ENCODE measurements at places on chromosomes 6 and 20.

DNA sequence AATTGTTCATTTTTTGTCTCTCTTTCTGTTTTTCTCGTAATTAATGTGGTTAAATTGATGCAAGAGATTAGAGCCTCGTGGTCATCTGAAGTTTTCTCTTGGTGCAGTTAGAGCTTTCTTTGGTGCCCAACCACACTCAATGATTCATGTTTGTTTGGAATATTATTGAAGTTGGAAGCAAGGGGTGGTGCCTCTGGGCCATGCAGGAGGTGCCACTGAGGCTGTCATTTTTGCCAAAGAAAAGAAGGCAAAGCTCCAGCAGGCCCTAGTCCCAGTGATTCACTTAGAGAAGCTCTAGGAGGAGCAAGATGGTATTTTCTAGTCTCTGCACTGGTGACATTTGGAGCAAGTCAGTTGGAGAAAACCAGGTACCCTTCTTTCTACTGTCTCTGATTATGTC lies 144.5 kb upstream of the RALGAPA2 start:
- no peak for DNase-seq

GRCh38 chr6:161303628-161304340 lies 29.9 kb upstream of the AGPAT4 start:
- DNase-seq, result no peak

DNA sequence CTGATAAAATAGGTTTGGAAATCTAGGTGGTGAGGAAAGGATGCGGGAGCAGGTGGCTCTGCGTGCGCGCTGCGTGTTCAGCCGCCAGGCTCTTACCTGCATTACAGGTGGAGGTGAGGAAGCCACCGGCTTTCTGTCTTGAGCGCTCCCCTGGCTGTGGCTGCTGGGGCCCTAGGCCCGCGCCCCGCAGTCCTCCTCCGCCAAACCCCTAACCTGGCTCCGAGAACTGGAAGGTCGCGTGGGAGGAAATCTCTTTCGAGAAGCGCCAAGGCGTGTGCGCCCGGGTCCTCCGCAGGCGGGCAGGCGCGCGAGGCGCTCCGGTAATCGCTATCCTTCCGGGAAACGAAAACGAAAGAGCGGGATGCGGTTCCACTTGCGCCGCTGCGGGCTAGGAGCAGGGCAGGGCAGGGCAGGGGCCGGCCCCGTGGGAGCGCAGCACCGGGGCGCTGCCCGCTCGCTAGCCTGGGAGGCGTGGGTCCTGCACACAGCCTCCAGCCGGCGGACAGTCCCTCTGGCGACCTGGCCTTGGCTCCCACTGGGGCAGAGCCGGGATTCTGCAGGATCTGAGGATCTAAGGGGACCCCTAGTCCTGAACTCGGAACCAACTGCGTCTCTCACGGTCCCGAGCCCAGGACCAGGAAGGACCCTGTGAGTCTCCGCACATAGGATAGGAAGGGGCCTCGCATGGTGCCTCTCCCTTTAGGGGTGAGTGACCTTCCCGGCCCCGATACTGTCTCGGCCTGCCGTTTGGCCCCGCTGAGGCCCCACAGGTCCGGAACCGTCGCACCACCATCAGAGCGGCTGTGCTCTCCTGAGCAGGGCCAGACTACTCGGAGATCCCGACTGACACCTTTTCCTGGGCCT lies at the start of gene ETV7:
TSS of gene ETV7 (minus strand) at position 230 of the 864 bp plus-strand sequence. CDS start at position 102, 128 bp downstream.
- no peak for DNase-seq

- no peak for DNase-seq
Observed at GRCh38 chr6:159463119-159463829, 229.8 kb downstream of the SOD2 start.

GRCh38 chr20:414161-414560 lies 6.1 kb downstream of the RBCK1 start:
- DNase-seq, result no peak

DNA sequence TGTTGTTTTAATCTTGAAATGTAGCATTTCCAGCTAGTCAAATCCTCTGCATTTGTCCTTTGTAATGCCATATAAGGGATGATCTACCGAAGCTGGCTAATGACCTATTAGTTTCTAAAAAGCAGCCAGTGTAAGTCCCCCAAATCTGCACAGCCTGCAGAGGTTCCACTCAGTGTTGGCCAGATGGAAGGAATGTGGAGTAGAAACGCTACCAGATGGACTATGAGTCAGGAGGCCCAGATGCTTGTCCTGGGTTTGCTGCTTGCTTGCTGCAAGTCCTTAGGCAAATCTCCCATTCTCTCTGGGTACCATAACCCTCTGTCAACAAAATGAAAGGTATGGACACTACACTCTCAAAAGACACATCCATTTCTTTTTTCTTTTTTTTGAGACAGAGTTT lies 149.8 kb downstream of the BTBD9 start:
- DNase-seq, result no peak

- no peak for DNase-seq
Observed at GRCh38 chr20:12821249-12821648, 187.5 kb upstream of the SPTLC3 start.

DNA sequence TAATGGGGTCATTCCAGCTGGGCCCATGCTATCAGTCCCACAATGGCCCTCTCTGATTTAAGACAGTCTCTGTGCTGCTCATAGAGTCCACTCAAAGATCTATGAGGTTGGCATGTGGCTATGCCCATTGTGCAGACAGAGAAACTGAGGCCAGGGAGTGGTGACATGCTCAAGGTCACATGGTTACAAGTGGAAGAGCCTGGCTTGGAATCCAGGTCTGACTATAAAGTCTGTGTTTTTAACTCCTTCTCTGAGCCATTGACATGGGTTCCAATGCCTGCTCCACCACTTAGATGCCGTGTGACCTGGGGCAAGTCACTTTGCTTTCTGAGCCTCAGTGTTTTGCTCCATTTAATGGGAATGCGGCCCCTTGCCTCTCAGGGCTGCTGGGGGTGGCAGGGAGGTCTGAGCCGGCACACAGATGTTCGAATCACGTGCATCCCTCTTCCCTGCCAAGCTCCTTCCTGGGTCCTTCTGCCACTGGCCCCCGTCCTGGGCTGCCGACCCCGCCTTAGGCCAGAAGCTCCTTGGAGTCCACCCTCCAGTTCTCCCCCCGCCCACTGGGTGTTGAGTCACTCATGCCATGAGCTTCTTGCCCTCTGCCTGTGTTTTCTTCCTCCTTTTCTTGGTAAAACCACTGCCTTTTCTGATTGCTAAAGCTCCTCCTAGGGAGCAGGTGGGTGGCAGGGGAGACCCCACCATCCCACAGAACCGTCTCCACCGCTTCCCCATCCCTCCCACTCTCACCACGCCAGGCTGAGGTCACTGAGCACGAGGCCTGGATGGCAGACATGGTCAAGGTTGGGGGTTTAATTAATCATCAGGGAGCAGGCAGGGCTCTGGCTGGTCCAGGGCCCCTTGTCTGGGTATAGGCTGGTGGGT lies 35.7 kb downstream of the CEBPB start:
- DNase-seq, result no peak

DNA sequence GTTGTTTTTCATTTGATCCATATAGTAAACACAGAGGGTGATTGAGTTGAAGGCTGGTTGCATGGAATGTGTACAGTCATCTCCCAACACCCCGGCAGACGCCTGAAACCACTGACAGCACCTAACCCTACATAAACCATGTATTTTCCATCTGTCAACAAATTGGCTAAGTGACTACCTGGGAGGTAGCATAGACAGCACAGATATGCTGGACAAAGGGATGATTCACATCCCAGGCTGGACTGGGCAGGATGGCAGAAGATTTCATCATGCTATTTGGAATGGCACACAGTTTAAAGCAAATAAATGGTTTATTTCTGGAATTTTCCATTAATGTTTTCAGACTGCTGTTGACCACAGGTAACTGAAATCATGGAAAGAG lies 4.4 kb upstream of the VIP start:
- no peak for DNase-seq

GRCh38 chr6:32937230-32937633 lies 3.6 kb downstream of the HLA-DMB start:
- no peak for DNase-seq

Measured in stimulated activated CD4-positive, alpha-beta T cell treated with anti-CD3 and anti-CD28 coated beads, TNF-alpha, amount 100 ng/mL, for 48 hours (primary cell).